ENCODE measurements at places on chromosomes 2 and 18.

DNA sequence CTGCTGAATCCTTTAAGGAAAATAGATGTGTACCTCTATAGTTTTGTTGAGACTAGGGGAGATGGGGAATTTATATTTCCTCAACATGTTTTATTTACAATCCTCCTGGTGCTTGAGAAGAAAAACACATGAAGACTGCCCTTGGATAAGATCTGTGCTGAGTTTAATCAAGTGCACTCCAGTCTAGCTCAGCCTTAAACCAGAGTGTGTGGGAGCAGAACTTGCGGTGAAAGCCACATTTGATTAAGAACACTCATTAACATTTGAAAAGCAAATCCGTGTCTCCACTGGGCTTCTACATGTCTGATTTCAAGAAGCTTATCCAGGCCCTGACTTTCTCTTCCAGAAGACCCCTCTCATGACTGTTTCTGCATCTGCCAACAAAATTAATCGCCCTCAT, 84.8 kb upstream of the ITGA6 start:
- no peak for DNase-seq

DNA sequence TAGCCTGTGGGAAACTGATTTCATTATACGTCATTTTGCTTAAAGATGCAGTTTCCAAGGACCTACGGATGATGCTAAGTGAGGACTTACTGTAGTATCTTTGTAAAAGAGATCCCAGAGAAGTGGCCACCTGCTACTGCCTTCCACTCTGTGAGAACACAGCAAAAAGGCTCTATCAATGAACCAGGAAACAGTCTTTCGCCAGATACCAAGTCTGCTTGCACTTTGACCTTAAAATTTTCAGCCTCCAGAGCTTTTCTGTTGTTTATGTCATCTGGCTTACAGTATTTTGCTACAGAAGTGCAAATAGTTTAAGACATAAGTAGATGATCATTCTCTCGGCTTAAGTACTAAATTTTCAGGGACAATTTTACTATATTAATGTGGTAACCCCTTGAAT, 847.9 kb upstream of the CHAC2 start:
- no peak for DNase-seq

DNA sequence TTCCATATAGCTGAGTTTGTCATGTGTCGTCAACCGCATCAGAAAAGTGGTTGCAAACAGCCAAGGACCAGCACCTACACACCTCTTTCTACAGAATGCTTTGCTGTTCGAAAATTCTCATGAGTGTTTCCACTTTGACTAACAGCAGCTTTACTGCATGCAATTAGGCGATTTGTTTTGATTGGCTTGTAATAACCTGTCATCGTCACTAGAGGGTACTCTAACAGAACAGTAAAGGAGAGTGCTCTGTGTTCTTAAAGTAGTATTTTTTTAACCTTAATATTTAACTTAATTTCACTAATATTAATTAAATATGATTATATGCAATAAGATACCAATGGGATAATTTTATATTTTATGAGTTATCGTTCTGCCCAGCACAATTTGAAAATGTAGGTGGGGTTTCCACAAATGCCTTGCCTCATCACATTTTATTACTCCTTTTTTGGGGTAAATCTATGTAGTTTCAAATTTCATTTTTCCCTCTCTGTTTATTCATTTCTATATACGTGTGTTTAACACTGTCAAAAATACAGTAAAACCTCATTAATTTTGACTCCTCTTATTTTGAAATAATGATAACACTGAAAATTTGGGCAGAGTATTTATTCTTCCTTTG, 502.2 kb downstream of the NRXN1 start:
- peak; percentile 4 for DNase-seq

DNA sequence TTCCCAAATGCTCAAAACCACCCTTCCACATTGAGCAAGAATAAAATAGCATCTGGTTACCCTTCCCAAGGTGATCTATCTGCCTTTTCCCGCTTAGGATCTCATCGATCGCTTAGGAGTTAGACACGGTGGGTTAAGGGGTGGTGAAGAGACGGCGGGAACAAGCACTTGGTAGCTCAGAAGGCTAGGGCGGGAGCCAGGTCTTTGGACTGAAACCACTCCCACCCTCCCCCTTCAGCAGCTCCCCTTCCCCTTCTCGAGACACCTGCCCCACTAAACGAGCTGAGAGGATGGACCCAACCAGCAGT, 513 bp downstream of the THOC1 start:
- no peak for DNase-seq

DNA sequence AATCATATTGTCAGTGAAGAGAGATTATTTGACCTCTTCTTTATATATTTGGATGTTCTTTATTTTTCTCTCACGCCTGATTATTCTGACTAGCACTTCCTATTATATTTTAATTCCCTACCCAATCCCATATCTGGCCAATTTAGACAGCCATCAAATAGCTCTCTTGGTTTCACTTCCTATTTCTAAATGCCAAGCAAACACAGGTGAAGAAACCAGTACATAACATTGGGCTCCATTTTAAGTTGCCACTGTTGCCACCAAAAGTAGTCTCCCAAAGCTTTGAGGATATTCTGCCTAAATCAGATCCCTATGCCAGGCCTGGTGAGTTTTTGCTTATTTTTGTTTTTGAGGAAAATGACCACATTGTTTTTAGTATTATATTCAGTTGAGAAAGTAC, 547.0 kb downstream of the MBD2 start:
- no peak for DNase-seq

DNA sequence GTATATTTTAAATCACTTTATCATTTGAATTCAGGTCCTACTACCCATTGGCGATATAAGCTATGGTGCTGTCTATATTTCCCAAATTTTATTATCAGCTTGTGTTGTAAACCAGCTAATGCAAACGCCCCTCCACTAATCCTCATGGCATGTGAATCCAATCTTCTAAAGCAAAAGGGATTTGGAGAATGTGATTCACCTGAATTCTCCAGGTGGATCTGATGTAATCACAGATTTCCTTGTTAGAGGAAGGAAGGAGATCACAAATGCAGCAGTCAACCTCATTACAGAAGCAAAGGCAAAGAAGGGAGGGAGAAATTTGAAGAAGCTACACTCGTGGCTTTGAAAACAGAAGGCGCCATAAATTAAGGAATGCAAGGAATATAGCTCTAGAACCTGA, 431.1 kb upstream of the CDH19 start:
- no peak for DNase-seq

- DNase-seq = no peak
Observed at GRCh38 chr2:42186366-42186765, 17.2 kb downstream of the EML4 start.

- DNase-seq = no peak
Observed at GRCh38 chr2:19747310-19748072, 154.3 kb downstream of the TTC32 start.

- no peak for DNase-seq
Observed at GRCh38 chr2:150303281-150303680, 184.2 kb downstream of the RND3 start.

GRCh38 chr2:64470071-64470470, 16.1 kb downstream of the LGALSL start:
- DNase-seq = no peak

- DNase-seq = no peak
Observed at GRCh38 chr2:9189901-9190300, 16.7 kb upstream of the ASAP2 start.

DNA sequence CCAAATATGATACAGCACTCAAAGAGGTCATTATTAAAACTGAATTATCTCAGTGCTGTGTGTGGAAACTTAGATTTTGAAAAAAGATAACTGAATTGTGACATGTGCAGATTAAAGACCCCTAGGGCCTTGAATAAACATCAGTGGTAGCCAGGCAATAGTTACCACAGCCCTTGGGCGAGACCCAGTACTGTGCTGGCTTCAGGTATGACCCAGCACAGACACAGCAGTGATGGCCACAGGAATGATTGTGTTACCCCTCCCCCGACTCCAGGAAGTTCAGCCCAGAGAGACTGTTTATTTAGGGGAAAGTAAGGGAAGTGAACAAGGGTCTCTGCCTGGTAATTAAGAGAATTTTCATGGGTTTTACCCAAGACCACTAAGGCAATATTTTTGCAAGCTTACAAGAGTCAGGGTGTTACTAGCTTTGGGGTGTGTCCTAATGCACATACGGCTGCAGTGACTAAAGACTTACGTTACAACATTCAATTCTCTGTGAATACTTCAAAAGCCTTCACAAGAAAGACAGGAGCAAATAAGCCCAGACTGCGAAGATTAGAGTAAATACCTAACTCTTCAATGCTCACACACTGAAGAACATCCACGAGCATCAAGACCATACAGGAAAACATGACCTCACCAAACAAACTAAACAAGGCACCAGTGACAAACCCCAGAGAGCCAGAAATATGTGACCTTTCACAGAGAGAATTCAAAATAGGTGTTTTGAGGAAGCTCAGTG, 28.2 kb upstream of the ITGAV start:
- no peak for DNase-seq

GRCh38 chr2:221202431-221202830, 369.7 kb downstream of the EPHA4 start:
- DNase-seq = no peak

DNA sequence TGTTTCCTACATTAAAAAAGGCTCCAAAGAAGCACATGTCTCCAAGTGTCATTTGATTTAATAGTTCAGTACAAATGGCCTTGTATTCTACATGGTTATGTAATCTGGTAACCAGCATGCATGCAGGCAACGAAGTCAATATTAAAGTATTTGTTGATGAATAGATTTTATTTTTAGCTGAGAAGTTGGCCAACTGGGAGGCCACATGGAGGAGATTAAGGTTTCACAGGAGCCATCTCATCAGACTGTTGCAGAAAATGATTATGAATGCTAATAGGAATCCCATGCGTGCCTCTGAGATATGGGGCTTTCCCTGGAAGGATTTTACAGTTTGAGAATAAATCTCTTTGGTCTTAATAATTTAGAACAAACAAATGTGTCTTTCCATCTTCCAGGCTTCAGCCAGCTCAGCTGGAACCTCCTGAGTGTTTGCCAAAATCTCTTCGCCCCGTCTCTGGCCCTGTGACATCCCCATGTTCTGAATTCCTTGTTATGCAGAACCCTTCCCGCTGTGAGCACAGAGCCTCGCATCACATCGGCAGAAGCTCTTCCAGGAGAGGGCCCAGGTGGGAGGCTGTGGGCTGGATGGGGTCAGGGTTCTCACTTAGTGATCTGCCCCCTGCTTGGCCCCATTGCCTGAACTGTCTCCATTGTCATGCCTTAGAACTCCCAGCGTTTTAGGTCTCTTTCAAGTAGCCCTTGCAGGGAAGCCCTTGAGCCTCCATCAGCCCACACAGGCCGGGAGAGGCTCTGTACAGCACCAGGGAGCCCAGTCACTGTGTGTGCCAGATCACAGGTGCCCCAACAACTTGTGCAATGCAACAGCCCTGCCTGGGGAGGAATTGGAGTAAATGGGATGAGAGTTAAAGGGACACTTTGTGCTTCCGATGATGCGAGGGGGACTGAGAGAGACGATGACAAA, 190.5 kb upstream of the TWIST2 start:
- DNase-seq = peak; percentile 94

- DNase-seq = no peak
Observed at GRCh38 chr2:174870787-174871186, 106.5 kb upstream of the CHRNA1 start.

DNA sequence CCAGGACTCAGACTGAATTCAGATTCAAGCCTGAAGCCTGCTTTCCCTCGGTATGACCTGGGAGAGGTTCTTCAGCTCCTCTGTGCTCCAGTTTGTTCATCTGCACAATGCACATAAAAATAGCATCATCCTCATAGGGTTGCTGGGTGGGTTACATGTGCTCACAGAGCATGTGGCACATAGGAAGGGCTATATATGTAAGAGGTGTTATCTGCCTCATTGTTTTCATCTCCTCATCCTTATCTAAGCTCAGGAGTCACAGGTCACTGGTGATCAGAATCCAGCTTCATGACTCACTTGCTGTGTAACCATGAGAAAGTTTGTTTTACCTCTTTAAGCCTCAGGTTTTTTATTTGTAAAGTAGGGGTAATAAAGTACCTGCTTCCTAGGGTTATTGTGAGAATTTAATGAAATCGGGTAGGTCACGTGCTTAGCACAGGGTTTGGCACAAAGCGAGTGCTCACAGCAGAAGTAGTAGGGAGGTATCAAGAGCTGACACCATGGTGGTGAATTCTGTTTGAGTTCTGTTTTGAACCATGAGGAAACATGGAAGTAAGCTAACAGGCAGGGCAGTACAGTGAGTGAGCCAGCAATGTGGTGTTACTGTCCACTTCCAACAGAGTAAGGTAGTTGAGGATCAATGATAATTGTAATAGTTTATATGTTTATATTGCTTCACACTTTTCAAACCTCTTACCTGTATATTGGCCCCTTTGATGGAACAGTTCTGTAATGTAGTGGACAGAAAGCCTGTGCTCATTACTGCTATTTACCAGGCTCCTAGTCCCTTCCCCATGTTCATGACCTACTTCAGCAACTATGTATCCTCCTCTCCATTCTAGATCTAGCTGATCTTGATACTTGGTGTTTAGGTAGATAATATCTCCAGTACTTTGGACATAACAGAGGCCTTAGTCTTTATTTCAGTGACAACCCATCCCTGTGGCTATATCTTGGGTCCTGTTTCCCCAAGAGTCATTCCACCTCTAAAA, 141.4 kb upstream of the LTBP1 start:
- DNase-seq = no peak

GRCh38 chr2:216879727-216880508, 20.1 kb upstream of the TNP1 start:
- DNase-seq = no peak

- no peak for DNase-seq
Observed at GRCh38 chr18:62506495-62507143, 16.2 kb upstream of the ZCCHC2 start.

- DNase-seq = no peak
Observed at GRCh38 chr2:236631856-236632291, 62.2 kb downstream of the ACKR3 start.

GRCh38 chr2:10397878-10398277, 50.2 kb downstream of the ODC1 start:
- no peak for DNase-seq

DNA sequence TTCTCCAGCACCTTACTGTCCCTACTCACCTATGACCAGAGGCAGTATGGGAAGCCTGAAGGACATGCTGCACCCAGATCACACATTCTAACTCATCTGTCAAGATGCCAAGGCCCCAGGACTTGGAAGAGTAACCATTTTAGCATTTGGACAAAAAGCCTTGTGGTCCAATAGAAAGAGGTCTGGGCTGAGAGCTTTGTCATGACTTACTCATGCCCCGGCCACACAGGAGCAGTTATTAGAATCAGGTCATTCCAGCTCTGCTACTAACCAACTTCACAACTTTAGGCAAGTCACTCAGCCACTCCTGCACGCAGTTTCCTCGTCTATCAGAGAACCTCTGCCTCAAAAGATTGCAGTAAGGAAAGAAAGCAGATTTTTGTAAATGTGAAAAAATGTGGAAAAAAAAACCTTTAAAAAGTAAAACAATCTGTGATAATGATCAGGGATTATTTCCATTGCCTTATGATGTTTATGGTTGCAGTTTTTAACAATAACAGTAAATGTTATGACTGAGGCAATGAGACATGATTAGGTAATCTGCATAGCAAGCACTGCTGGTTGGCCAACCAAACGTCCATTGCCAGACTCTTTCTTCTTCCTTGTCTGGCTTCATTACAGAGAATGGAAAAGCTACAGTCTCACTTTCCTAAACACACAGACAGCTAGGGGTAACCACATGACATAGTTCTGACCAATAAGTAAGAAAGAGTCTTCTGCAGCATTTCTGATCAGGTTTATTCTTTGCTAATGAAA, 255.4 kb upstream of the CHAC2 start:
- no peak for DNase-seq

Measured in BJ (cell line).